NCI-H1048 (cell line): ENCODE measurements at places on chromosomes 7 and 10.

DNA sequence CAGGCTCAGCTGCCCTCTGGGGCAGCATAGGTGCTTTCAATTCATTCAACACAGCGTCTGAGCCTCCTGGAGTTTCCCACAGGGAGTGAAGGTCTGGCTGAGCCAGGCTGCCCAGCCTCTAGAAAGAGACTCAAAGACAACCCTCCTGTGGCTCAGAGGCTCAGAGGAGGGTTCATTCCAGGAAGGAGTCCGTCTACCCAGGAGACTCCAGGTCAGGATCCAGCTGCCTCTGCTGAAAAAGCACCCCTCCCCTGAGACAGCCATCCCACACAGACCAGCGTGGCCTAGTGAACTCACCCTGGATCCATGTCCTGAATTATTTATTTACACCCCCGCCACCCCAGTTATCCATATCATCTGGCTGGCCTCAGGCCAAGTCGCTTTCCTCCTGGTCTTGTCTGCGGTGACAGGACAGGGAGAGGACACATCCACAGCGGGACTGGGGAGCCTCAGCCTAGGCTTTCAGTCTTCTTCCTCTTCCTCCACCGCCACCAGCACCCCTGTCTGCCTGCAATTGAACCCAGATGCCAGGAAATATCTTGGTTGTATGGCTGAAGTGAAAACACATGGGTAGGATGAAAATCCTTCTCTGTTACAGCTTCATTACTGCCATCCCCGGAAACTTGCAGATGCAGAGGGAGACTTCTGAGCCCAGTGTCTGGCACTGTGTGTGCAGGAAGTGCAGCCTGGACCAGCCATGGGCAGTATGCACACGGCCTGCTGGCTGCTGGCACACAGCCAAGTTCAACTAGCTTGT is 44.0 kb upstream of the COL13A1 start:
- no peak for DNase-seq

DNA sequence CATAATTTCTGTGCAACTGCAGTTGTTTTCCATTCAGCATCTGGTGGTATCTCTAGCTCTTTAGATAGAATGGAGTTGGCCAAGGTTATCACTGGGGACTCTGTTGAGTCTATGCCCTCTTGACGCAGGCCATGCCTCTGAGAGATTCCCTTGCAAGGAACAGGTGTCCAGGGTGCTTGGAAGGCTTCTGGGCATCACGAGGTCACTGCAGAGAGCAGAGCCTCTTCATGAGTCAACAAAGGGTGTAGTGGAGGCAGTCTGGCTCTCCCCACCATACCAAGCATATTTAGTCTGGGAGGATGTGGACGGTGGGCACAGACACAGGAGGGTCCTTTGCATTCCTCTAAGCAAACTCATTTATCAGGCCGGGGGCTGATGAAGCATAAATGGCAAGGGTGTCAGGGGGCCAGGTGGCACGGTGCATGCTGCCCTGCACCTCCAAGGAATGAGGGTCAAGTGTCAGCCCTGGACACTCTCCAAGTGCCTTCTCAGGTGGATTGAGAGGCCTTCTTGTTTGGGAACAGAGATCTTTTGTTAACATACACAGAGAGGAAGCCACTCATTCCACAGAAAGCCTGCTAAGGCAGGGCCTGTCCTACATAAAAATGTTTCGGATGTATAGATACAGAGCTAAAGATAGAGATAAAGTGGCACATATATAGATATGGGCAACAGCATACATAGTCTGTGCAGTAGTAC is 328.6 kb downstream of the INHBA start:
- DNase-seq: no peak

- DNase-seq: no peak
Observed at GRCh38 chr10:69693886-69694285, 63.8 kb downstream of the FAM241B start.

- DNase-seq: no peak
Observed at GRCh38 chr7:143519411-143520131, 41.9 kb downstream of the TAS2R41 start.

GRCh38 chr7:87766827-87767226 is 109.3 kb downstream of the SLC25A40 start:
- no peak for DNase-seq

- DNase-seq: no peak
Observed at GRCh38 chr10:73968098-73968521, 29.8 kb upstream of the VCL start.

GRCh38 chr7:91912494-91912893 is 28.2 kb upstream of the AKAP9 start:
- no peak for DNase-seq

DNA sequence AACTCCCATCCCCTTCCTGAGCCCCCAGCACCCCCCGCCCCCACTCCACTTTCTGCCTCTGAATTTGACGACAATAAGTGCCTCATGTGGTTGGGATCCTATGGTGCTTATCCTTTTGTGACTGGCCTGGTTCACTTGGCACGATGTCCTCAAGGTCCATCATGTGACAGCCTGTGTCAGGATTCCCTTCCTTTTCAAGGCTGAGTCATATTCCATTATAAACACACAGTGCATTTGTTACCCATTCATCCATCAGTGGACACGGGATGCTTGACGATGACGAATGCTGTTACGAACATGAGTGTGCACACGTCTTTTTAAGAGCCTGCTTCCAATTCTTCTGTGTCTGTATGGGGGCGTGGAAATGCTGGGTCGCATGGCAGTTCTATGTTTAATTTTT is 26.7 kb downstream of the SHH start:
- no peak for DNase-seq

DNA sequence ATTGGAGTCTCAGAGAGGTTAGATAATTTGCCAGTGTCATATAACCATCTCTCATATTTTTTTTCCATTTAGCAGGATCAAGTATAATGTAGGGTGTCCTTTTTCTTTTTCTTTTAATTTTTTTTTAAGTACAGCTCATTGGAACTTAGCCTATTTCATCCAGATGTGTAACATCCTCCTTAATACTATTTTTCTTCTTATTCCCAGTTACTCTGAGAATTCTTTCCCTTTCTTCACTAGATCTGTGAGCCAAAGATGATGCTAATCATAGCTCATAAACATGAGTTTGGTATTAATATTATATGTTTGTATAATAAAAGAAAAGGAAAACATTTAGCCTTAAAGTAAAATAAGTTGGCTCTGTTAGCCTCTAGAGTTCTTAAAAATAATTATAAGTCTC is 32.8 kb downstream of the PPP1R9A start:
- DNase-seq: no peak

- no peak for DNase-seq
Observed at GRCh38 chr7:30927040-30927439, 15.4 kb downstream of the AQP1 start.

DNA sequence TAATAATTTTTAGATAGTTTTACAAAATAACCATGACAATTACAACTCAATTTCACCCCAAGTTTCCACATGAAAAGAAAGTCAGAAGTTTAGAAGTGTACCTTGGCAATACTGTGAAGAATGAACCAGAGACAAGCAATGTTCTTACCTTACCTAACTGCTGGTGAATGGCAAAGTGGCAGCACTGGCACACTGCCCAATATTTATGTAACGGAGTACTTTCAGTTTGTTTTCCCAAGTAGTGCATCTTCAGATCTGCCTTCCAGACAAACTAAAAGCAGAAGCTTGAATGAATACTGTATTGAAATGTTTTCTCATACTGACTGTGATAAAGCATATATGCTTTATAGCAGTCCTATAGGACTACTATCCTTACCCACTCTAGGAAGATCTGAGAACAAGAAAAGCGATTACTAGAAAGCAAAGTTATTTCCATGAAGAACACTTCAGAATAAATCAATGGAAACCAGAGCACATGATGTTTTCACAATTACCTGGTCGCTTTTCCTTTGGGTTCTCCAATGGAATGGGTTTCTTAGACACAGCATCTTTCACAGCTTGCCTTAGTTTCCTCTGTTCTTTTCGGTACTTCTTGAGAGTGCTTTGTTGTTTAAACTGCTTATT is 1.5 kb downstream of the NOC3L start:
- no peak for DNase-seq

DNA sequence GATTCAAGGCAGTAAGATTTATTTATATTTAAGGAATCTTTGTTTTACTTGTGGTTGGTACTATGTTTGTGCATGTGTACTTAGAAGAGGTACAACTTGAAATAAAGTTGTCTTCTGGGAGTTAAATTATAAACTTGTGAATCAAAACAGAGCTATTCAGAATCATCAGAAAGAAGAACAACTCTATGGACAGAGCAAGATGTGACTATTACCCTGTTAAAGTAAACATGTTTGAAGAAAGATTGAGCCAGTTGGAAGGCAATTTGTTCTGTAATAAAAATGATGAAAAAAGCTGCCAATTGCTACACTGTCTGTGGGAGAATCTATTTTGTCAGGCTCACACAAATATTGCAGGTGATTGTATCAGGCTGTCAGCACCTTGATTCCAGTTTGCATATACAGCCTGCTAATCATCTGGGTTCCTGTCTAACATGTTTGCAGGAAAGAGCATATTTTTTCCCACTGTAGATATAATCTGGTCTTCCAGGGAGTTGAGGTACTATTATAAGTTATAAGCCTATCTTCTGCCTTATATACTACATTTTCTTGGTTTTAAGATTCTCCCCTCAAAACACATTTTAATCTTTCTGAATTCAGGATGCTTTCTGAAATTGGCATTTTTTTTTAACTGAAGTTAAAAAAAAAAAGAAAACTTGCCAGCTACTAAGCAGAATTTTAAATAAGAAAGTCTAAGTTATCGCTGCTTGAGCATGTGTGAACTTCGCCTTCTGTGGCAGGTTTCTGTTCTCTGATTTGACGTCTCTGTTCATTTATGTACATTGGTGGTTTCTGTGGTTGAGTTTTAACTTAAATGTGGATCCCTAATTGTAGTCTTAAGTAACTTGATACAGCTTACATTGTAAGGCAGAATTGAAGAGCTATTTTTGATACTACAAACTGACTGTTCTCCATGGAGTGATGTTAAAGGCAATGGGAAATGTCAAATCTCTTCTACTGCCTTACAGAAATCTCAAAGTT is 46.0 kb downstream of the ZNRF2 start:
- DNase-seq: no peak

DNA sequence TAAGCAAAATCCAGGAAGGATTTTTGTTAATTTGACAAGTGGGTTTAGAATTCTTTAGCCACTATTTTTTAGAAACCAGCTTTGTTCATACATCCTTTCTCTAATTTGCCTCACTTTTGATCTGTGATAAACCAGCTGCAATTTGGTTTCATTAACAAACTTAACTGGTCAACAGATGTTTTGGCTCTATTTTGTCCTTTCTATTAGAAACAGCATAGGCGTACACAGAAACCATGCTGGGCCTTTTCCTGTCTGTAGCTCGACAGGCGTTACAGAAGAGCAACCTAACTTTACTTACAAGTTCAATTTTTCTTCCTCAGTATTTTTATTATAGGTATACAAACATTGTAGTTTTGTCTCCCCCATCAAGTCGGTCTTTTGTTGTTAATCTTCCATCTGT is 28.2 kb downstream of the KAT6B start:
- DNase-seq: no peak

GRCh38 chr10:99370993-99371392 is 41.8 kb downstream of the CNNM1 start:
- DNase-seq: no peak

GRCh38 chr7:108285003-108285368 is 154.8 kb upstream of the LAMB4 start:
- no peak for DNase-seq

GRCh38 chr10:73979809-73980433 is 18.0 kb upstream of the VCL start:
- no peak for DNase-seq

- no peak for DNase-seq
Observed at GRCh38 chr10:103548581-103549348, 55.3 kb downstream of the NEURL1 start.

GRCh38 chr7:25669961-25670841 is 441.9 kb upstream of the NPVF start:
- no peak for DNase-seq

GRCh38 chr10:86367152-86367951 is 757 bp upstream of the GRID1 start:
- DNase-seq: no peak

- DNase-seq: no peak
Observed at GRCh38 chr7:106590209-106590816, 70.6 kb downstream of the CCDC71L start.

GRCh38 chr7:7911369-7912123 is 57.0 kb upstream of the GLCCI1 start:
- DNase-seq: no peak

DNA sequence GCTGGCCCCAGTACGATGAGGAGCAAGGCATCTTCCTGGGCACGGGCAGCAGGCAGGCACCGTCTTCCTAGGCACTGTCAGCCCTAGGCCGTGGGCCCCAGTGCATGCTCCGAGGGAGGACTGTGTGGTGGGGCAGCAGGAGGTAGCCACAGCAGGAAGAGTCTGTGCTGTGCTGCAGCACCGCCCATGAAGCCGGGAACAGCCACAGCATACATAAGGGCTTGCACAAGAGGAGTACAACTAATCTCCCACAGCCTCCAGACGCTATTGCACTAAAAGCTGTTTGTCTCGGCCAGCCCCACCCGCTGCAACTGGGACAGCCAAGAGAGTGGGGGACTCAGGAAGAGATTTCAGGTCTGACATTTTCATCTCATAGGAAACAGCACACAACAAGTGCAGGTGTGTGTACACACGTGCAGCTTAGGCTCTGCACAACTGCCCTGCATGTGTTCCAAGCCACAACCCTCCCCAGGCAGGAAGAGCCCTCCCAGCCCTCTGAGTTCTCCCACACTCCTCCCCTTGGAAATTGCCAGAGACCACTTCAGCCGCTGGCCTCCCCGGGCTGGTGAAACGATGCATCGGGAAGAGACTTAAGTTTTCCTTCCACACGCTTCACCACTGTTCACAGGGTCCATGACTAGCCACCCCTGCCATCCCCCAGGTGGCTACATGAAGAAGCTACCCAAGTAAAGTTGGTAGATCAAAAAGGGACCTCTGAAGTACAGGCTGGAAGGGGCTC is 88.1 kb upstream of the DDC start:
- no peak for DNase-seq

GRCh38 chr7:105640956-105641810 is 59.9 kb upstream of the EFCAB10 start:
- DNase-seq: no peak

- no peak for DNase-seq
Observed at GRCh38 chr10:2262878-2263277, 525.6 kb upstream of the ADARB2 start.
